ENCODE measurements at places on chromosomes 2 and 18.

- no peak for DNase-seq
Observed at GRCh38 chr18:21656402-21656801, 44.3 kb downstream of the SNRPD1 start.

DNA sequence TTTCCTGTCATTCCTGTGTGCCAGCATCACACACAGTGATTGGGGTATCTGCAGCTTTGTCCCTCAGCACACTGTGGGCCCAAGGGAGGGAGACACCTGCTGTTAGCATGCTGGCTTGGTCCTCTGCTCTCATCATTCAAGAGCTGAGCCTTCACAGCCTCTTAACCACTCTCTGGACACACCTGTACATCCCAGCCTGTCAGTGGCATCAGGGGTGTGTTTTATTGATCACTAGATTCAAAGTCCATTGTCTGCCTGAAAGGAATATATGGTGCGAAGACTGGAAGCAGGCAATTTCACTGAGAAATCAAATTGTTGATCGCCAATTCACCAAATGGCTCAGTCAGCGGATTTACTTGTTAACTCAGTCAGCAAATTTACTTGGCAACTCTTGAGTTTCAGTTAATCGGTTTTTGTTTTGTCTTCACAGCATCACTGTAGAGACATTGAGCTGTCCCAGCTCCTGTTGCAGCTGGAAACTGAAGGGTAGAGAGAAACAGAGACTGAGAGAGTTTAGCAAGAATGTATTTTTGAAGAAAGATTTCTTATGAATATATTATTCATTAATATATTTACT lies 56.3 kb upstream of the TMEM200C start:
- DNase-seq: no peak

GRCh38 chr2:105791229-105791628 lies 46.5 kb downstream of the NCK2 start:
- DNase-seq: no peak

DNA sequence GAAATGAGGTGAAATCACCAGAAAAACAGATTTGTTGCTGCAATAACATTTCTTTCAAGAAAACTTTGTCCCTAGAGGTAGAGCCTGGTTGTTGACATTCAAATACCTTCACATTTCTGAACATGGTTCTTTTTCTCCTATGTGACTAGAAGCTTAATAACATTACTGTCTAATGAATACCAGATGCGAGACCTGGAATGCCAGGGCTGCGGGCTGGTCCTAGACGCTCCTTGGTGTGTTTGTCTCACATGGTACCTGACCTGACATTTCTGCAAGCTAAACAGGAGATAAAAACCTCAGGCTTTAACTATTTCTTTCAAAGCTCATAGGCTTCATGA lies 38.5 kb downstream of the ACKR3 start:
- DNase-seq: no peak
